ENCODE measurements at places on chromosomes 6 and 20.
A peak's percentile ranks its signal among the peaks of the same experiment; 100 is the strongest.

- peak; percentile 95 for DNase-seq
Measured at GRCh38 chr6:12572896-12573827, 143.4 kb upstream of the PHACTR1 start.

- DNase-seq: no peak
Measured at GRCh38 chr6:166620478-166621113, 6.5 kb downstream of the RPS6KA2 start.

DNA sequence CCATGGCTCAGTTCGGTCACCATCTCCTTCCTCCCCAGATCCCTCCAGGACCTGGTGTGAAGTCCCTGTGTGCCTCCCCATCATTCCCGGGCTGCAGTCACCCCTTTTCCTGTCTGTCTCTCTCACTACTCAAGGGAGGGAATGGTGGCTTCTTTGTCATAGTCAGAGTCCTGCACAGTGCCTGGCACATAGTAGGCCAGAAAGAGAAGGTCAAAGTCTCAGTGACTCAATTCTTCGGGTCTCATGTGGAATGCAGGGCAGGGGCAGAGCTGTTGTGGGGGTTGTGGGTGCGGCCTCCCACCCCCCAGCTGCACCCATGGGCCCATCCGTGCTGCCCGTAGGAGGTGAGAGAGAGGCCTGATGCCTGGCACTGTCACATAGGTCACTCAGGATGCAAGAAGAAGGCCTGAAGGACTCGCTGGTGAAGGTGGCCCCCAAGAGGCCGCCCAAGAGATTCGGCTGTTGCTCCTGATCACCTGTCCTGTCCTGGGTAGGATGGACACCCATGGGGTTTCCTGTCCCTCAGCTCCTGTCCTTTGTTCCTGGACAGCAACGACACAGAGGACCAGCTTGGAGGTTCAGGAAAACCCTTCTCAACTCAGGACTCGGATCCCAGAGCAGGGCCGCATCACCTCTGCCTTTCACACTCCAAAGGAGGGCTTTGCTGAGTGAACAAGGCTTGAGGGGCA lies 34.1 kb downstream of the RAB44 start:
- no peak for DNase-seq

DNA sequence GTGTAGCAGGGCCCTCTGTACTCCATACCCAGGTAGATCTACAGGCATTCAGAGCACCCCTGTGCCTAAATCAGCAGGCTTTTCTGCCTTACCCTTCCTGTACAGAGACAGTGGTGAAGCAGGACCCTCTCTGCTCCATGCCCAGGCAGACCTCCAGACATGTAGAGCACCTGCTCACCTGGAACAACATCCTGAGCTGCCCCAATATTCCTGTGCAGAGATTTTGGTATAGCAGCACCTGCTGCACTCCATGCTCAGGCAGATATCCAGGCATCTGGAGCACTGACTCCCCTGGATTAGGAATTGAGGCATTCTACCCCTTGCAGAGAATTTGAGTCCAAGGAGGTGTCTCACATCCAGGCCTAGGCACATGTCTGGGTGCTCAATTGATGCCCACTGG lies 12.6 kb upstream of the CST1 start:
- DNase-seq: no peak

- DNase-seq: no peak
Measured at GRCh38 chr20:1918491-1919165, 23.4 kb downstream of the SIRPA start.

- DNase-seq: no peak
Measured at GRCh38 chr6:14660806-14661579, 543.4 kb downstream of the CD83 start.

GRCh38 chr20:51600016-51600420 lies 57.5 kb upstream of the NFATC2 start:
- DNase-seq: no peak

GRCh38 chr20:63359937-63360849 lies 956 bp downstream of the CHRNA4 start:
- no peak for DNase-seq

DNA sequence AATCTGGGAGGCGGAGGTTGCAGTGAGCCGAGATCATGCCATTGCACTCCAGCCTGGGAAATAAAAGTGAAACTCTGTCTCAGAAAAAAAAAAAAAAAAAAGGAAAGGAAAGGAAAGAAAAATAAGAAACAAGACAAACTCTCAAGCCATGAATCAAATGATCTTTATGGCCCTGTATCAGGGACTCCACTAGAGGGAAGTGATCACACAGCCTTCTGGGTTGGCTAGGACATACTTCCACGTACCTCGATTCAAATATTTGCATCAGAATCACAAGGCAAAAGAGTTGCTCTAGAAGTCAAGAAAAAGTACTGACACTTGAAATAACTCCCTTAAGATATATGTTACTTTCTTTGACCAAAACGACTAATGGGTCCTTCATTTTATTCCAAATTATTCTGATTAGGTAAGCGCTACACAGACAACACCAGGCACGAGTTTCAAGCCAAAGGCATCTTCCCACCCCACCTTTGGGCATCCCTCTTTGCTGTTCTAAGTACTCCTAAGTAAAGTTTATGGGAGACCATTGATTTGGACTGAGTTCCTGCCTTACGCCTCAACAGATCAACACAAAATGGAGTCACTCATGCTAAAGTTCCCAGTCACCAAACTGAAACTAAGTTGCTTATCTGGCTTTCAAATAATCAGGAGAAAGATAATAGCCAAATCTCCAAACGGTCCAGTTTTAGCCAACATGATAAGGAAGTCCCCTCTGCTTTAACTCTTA lies 77.5 kb upstream of the NT5E start:
- DNase-seq: peak; percentile 21

DNA sequence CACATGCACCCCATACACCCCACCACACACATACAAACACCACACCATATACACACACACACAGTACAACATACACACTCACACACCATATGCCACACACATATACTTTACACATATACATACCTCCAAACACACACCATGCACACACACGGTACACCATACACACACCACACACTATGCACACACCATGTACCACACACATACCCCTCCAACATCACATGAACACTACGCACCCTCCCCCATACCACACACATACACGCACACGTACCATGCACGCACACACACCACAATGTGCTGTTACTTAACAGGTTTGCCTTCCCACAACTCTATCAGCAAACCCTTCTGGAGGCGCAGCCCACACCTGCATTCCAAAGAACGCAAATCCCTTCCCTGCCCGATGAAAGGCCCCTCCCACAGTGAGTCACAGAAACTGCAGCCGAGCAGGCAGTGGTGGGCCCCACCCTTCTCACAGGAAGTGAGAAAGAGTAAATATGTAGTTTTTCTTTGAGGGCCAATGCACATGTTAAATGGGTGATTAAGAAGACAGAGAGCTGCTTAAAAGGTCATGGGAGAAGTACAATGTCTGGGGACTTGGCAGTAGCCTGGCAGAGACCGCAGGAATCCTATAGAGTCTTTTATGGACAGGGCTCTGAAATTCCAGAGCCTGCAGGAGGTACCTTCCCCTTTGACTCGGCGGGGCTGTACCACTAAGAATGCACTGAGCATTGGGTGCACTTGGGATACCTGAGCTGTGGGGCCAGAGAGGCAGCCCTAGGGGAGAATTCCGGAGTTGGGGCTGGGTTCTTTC lies 34.1 kb upstream of the EZR start:
- peak; percentile 86 for DNase-seq

GRCh38 chr6:170039156-170040114 lies 251.4 kb downstream of the DLL1 start:
- no peak for DNase-seq

- DNase-seq: no peak
Measured at GRCh38 chr6:130296854-130297253, 69.0 kb upstream of the TMEM200A start.

DNA sequence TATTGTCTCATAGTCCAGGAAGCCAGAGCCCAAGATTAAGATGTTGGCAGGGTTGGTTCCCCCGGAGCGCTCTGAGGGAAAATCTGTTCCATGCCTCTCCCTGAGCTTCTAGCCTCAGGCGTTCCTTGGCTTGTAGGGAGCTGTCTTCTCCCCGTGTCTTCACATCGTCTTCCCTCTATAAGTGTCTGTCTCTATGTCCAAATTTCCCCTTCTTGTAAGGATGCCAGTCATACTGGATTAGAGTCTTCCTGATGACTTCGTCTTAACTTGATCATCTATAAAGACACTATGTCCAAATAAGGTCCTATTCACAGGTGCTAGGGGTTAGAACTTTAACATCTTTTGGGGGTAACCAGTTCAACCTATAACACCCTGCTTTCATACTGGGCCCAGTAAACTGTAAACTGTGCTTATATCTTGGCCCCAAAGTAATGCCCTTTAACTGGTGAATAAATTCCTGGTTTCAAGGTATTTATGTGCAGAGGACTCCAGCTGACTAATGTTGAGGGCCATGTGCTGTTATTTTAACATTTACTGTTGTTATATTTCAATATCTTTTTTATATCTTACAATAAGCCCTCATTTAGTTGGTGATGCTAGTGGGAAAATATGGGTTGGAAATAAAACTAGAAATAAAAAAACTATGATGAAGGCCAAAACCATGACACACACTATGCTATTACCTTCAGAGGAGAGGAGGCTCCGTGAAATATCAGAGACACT lies 101.7 kb upstream of the IYD start:
- DNase-seq: no peak

DNA sequence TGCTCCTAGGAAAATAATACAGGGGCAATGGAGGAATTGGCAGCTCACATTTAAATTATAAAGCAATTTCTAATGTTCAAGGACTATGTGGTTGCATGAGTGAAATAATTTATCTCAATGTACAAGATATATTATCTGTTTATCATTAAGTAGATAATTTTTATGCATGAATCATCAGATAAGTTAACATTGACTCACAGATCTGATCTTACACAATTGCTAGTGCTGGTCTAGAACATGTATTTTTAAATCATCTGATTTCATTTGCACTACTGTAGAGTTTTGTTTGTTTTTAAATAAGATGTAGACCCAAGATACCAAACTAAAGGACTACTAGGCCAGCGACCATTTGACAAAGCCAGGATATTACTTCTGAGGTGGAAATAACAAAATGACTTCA lies 199.2 kb downstream of the BMP2 start:
- peak; percentile 27 for DNase-seq

- DNase-seq: no peak
Measured at GRCh38 chr6:163054641-163055040, 326.9 kb downstream of the PACRG start.

- DNase-seq: no peak
Measured at GRCh38 chr20:1121429-1121828, 3.0 kb downstream of the PSMF1 start.

DNA sequence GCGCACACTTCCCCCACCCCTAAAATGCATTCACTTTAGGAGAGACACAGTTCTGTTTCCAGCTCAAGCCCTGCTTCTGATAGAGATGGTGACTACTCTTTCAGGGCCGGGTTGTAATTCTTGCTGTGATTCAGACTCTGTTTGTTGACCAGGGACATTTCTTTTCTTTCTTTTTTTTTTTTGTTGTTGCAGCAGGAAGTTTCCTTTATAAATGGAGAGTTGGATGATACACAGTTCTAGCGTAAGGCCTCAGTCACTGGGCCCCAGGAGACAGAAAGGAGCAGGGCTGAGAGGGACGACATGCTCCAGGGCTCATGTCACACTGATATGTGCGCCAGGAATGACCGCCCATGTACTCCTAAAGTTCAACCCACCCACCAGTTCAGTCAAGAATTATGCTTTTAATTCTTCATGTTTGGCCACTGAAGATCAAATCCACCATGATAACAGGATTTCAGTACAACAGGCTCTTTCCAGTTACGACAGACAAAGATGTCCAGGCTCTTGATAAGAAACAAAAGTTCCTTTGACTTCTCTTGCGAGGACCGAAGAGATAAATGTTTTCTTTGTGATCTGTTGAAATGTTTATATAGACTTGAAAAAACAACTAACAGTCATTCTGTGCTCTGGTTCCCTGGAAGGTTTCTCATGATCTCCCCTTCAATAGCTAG lies 142.5 kb downstream of the CD164 start:
- no peak for DNase-seq

DNA sequence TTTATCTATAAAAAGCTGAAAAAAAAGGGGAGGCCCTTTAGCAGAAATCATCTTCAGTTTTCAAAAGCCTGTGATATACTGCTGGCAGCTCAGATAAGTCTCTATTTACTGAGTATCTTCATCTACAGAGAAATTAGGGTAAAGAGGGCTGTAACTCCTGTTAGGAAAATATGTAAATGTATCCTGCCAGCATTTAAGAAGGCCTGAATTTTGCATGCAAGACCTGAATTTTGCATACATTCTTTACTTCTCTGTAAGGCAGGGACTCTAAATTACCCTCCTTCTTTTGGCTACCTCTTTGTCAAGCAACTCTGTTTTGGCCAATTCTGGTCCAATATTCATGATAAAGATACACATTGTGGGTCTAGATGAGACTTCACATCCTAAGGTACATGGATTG lies 150.6 kb upstream of the SPACA1 start:
- DNase-seq: no peak

DNA sequence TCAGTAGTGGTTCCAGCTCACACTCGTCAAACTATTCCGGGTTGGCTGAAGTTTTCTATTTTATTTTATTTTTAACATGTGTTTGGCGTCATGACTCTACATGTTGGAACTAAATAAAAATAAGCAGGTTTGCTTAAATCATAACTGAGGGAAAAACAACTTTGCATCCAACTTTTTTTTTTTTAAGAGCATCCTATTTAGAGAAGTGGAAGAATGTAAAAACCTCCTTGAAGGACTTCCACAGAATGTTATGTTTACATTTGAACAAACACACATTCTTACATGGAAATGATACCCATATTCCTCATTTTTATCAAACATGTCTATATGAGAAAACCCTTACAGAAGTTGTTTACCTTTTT lies 659 bp downstream of the PRDM1 start:
- no peak for DNase-seq
